ENCODE measurements at places on chromosomes 16 and 17.

GRCh38 chr16:2475413-2476344, 752 bp downstream of the TBC1D24 start:
- no peak for DNase-seq

DNA sequence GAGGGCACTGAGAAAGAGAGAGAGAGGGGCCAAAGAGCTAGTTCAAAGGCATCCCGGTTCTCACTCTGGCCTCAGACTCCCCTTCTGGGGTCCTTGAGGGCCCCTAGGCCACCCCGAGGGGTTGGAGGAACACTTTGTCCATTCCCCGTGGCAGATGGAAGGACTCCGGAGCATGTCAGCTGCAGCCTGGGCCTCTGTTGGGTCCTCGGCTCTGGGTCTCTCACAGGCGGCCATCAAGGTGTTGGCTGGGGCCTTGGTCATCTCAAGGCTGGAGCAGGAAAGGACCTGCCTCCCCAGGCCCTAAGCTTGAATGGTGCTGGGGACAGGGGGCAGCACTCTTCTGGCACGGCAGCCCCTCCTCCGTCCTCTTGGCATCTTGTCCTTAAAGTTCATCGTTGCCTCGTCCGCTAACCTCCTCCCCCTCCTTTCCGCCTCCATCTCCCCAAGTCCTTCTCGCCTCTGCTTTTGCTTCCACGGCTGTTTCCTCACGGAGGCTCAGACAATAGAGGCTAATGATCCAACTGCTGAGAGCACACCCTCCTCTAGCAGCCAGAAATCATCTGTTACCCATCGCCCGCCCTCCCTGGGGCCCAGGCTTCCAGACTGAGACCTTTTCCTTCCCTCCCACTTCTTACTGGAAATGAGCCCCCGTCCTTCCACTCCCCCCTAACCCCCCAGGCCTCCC, 23.3 kb downstream of the CCR7 start:
- no peak for DNase-seq

DNA sequence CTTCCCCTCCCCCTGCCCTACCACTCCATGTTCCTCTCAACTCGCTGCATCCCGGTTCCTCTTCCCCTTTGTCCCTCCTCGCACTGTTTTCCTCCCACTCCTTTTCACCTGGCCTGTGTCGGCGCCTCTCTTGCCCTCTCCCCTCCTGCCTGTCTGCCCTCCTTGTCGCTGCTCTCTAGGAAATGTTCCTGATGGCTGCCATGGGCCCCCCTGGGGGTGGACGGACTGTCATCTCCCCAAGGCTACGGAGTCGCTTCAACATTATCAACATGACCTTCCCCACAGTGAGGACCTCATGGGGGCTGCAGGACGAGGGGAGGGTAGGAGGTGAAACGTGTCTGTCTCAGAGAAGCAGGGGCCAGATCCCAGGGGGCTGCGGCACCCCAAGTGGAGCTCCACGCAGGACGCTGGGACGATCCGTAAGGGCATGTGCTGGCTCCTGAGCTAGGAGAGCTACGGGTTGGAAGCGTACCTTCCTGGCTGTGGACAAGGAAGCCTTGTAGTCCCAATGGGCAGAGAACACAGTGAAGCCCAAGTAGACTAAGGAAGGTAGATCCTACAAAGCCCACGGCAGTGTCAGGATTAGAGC, 39.8 kb upstream of the KDM6B start:
- DNase-seq = no peak

GRCh38 chr16:9610727-9611126, 519.3 kb downstream of the HAPSTR1 start:
- DNase-seq = no peak

- DNase-seq = no peak
Measured at GRCh38 chr17:11916091-11916490, 81.2 kb downstream of the ZNF18 start.

DNA sequence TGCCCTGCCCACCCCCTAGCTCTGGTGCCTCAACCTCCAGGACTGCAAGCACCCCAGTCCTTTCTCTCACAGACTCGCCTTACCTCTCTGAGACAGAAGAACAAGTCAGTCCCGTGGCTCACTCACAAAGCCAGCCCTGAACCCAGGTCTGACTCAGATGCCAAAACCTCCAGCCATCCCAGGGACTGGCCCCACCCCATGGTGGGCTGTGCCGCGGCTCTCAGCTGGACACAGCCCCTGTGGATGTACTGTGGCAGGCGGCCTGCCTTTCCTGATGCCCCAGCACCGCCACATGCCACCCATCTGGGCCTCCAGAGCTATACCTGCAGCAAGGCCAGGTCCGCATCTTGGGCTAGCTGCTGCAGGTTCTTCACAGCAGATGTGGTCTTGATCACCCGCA, 19.8 kb downstream of the MPG start:
- DNase-seq = no peak

DNA sequence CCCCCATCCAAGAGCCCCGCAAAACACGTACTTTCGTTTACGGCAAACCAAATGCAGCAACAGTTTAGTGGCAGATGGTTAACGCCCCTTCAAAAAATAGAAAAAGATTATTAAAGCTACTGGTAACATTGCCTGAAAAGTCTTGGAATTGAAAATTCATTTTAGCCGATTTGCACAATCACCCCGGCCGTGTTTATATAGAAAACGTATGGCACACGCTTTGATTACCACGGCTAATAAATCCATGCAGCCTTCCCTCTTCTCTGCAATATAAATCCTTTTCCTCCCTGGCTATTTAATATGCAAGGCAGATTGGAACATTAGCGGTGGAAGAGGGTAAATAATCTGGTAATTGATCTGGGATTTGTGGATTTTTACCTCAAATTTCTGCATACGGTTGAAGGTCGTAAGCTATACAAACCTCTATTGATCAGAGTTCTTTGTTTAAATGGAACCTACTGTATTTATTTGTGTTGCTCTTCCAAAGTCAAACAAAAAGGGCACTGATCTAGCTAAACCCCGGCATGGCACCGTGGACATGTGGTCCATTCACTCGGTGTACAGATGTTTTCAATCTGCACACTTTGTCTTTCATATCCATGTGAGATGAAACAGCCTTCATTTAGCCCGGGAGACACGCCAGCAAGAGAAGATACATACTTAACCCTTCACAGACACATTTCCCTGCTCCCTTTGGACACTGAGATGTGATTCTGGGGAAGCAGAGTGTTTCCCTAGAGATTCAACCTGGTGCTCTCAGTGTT, 238.1 kb upstream of the MAF start:
- peak; percentile 9 for DNase-seq

DNA sequence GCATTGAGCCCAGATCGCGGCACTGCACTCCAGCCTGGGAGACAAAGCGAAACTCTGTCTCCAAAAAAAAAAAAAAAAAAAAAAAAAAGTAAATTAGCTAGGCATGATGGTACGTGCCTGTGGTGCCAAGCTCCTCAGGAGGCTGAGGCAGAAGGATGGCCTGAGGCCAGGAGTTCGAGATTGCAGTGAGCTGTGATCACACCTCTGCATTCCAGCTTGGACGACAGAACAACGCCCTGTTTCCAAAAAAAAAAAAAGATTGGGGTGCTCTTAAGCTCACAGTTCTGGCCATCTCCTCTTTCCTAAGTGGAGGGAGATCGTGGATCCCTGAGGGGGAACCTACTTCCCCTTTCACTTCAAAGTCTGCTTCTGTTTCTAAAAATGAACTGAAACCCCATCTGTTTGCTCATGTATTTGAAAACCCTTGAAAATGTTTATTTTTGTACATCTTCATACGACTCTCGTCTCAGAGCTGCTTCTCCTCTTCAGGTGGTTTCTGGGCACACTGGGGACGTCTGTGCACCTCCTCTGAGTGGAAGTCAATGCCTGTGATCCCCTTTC, 138.8 kb downstream of the PRKCA start:
- DNase-seq = no peak

- no peak for DNase-seq
Measured at GRCh38 chr16:54584121-54584520, 297.5 kb upstream of the IRX3 start.

DNA sequence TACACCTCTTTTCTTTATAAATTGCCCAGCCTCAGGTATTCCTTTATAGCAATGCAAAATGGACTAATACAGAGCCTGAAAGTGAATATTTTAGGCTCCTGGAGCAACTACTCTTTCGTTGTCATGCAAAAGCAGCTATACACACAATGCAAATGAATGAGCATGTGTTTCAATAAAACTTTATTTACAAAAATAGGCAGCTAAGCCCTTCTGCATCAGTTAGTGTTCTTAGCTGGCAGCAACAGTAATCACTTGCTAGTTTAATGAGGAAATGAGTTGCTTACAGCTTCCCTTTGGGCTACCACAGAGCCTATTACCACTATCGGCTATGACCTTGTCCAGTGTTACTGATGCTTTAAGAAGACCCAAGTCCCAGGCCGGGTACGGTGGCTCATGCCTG, 402.9 kb downstream of the XYLT1 start:
- DNase-seq = no peak

DNA sequence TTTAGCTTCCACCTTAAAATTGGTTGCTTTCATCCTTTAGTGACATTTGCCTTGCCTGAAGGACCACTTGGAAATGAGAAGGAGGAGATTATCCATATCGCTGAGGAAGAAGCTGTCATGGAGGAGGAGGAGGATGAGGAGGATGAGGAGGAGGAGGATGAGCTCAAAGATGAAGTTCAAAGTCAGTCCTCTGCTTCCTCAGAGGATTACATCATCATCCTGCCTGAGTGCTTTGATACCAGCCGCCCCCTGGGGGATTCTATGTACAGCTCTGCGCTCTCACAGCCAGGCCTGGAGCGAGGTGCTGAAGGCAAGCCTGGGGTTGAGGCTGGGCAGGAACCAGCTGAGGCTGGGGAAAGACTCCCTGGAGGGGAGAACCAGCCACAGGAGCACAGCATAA, 11.5 kb upstream of the TMEM106A start:
- no peak for DNase-seq

DNA sequence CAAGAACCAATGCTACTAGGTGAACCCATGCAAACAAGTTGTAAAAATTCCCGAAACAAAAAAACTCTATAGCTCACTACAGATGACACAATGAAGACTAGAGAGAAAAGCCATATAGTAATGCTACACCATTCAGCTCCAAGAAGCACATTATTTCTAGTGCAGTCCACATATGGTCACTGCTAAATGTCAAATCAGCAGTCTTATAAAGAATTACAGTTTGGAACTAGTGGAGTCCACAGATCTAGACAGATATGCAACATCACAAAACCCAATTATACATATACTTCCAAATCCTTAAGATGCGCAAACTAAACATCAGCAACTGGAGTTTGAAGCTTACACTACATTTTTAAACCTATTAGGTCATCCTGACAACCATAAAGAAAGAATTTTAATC, 33.5 kb downstream of the GPATCH8 start:
- no peak for DNase-seq

GRCh38 chr16:54336631-54337204, 50.1 kb upstream of the IRX3 start:
- no peak for DNase-seq

- DNase-seq = no peak
Measured at GRCh38 chr17:67562005-67562404, 155.7 kb upstream of the NOL11 start.

DNA sequence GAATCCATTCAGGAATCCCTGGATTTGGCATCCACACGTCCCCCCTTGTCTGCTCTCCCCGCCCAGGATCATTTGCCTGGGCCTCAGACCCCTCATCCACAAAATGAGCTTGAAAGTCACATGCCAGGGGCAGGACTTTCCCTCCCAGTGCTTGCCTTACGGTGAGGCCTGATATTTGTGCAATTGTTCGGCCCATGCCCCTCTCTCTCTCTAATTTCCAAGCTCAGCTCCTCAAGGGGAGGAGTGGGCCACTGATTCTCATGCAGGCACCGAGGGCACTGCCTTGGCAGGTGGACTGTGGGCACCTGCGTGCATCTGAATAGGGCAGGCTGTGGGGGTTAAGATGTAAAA, 267.2 kb upstream of the FOXF1 start:
- no peak for DNase-seq

GRCh38 chr17:50649042-50649908, 14.6 kb downstream of the ABCC3 start:
- DNase-seq = no peak

DNA sequence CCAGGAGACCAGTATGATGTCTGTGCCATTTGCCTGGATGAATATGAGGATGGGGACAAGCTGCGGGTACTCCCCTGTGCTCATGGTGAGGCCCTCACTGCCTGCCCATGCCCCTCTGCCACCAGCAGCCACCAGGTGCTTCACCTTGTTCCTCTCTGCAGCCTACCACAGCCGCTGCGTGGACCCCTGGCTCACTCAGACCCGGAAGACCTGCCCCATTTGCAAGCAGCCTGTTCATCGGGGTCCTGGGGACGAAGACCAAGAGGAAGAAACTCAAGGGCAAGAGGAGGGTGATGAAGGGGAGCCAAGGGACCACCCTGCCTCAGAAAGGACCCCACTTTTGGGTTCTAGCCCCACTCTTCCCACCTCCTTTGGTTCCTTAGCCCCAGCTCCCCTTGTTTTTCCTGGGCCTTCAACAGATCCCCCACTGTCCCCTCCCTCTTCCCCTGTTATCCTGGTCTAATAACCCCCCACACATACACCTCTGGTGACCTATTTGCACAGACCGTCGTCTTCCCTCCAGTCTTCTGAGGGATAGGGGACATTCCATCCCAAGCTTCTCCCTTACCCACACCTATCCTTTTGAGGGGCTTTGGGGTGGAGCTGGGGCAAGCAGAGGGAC, 3.7 kb downstream of the PFN1 start:
- DNase-seq = no peak

DNA sequence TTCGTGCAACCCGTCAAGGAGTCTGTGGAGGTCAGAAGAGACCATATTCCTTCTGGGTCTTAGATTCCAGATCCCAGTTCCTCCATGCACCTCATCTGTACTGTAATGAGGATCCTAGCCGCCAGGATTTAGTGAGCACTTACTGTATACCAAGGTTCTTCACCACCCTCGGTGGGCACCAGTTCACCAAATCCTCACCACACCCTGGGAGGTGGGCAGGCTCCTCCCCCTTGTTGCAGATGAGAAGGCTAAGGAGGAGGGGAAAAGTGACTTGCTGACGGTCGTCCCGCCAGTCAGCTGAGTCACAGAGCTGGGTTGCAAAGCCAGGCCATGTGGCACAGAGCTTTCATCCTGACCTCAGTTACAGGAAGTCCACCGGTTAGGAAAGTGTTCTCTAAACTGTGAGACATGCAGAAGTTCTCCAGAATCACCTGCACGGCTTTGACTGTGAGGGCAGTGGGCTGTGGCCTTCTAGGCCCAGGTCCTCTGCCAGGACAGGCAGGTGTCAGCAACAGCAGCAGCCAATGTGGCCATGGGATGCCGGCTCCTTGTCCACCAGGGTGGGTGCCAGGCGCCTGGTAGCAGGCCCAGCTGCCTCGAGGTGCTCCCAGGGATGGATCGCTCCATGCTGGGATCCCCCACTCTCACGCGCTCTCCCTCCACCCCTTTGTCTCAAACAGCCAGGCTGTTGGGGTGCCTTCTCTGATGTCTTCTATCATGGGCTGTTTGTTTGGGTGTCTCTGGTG, 240.3 kb upstream of the GSE1 start:
- peak; percentile 90 for DNase-seq

- DNase-seq = peak; percentile 65
Measured at GRCh38 chr17:56690441-56691291, 97.2 kb downstream of the NOG start.

GRCh38 chr17:48215583-48216139, 108.1 kb downstream of the SNX11 start:
- peak; percentile 77 for DNase-seq

GRCh38 chr16:65336160-65336559, 214.3 kb upstream of the CDH11 start:
- peak; percentile 41 for DNase-seq

Measured in AG08395 (cell line).